ENCODE measurements at places on chromosomes 3 and 15.

GRCh38 chr3:27800261-27800660 lies 78.1 kb upstream of the EOMES start:
- DNase-seq = no peak

GRCh38 chr3:102398176-102398575 lies 36.6 kb upstream of the ZPLD1 start:
- no peak for DNase-seq

DNA sequence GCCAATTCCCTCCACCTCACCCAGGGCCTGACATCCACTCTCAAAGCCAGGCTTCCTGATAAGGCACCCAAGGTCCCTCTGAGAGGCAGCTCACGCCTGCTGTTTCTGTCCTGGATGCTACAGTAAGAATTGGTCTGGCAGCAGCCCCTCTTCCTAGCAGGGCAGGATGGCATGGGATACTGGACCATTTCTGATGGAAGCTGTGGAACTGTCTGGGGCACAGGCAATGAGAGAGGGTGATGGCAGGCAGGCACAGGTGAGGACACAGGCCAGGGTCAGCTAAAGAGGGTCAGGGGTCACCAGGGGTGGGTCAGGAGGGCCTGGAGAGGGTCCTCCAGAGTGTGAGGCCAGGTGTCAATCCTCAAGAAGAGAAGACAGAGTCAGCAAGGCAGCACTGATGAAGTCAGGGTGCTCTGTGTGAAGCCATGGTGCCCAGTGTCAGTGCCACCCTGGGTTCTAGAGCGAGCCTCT lies 41.9 kb upstream of the SLC41A3 start:
- no peak for DNase-seq

DNA sequence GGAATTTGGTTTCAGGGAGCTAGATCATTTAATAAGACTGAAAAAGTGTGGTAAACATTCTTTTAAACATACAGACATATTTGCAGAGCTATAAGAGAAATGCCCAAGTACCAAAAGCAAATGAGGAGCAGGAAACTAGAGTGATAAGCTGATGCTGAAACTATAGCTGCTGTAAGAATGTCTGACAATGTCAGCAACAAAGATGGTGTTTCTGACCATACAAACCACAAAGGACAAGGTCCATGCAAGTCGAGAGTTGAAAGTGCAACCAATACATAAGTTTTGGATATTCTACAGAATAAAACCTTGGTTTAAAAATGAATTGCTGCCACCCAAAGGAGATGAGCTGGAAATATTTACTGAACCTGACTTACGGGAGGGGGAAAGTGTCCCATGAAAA lies 610.2 kb downstream of the TBL1XR1 start:
- DNase-seq = no peak

- no peak for DNase-seq
Observed at GRCh38 chr3:98887684-98888083, 13.8 kb downstream of the DCBLD2 start.
